ENCODE measurements at places on chromosomes 3 and 15. TPM values are rescaled to one million over a fixed set of nuclear protein-coding genes. Genes with fewer than 3 reads are reported as not detected.
A peak's percentile ranks its signal among the peaks of the same experiment; 100 is the strongest.

The MCTP2 gene
- 9.3 TPM for total RNA-seq

The GPR149 gene
- total RNA-seq: not detected

DNA sequence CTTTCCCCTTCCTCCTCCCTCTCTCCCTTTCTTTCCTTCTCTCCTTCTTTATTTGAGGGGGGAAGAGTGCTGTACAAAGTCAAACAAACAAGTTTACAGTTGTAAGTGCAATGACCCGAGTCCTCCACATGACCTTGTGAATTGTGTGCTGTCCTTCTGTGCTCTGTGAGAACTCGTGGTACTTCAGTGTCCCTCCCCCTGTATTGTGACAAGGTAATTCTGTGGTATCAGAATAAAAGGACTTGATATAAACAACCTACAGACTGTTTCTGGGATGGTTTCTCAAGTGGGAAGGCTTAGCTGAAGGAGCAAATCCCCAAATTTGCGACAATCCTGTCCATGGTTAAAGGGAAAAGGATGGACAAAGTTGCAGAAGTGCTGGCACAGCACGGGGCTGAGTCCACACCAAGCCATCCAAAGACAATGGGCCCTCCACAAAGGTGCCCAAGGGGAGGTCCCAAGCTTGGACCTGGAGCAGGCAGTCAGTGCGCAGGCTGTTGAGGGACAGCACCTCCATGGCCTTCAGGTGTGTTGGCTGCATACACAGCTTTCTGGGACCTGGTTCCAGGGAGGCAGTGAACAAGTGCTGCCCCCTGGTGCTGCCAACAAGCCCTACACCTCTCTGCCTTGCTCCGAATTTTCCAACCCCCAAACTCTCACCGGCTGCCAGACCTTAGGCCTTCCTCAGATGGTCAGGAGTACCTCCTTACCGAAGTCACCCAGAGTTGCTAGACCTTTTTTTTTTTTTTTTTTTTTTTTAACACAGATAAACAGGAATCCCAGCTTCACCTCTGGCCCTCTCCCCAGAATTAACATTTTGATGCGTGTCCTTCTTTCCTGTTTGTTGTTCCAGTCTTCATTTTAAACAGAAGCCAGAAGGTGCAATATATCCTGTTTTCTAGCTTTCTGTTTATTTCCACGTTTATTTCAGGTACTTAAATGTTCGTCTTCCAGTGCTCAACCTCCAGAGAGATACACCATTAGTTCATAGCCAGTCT lies 2.6 kb upstream of the APEH start:
- peaks cover 14% of the 10 kb centered on the region for H3K4me1 ChIP-seq
- DNase-seq: peak; percentile 53
- H3K27me3 ChIP-seq: no peaks in the 10 kb centered on the region
- no peak overlapping the region for H3K27ac ChIP-seq
- peaks cover 8% of the 10 kb centered on the region for H3K36me3 ChIP-seq
- H3K4me3 ChIP-seq: no peak overlapping the region

GRCh38 chr3:87088993-87089841 lies 98.3 kb upstream of the VGLL3 start:
- H3K27me3 ChIP-seq: no peaks in the 10 kb centered on the region
- no peaks in the 10 kb centered on the region for H3K4me1 ChIP-seq
- peak overlapping the region; percentile 61 for H3K27ac ChIP-seq
- no peaks in the 10 kb centered on the region for H3K36me3 ChIP-seq
- H3K4me3 ChIP-seq: peak overlapping the region; percentile 67

DNA sequence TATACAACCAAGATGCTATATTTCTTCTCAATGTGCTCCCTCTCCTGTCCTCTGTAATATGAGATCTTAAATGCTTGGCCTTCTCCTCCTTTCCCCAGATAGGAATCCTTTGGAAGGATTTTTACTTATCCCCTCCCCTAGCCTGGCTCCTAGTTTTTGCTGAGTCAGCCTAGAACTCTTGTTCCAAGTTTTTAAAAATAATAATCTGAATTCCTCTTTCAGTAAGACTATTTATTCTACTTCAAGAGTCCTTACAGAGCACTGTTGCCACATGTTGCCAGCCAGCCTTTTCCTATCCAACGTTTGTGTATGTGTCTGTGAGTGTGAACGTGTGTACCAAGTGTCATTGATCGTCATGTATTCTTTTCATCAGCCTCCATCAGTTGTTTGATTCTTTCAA lies 11.0 kb upstream of the KCNMB2 start:
- H3K4me1 ChIP-seq: no peaks in the 10 kb centered on the region
- H3K27me3 ChIP-seq: no peaks in the 10 kb centered on the region
- no peak overlapping the region for H3K4me3 ChIP-seq
- DNase-seq: no peak
- no peaks in the 10 kb centered on the region for H3K36me3 ChIP-seq
- no peak overlapping the region for H3K27ac ChIP-seq

The MOBP gene
- 0.05 TPM for total RNA-seq

The FBXW12 gene
- total RNA-seq: 0.05 TPM

The GABRR3 gene
- total RNA-seq: 0.05 TPM

DNA sequence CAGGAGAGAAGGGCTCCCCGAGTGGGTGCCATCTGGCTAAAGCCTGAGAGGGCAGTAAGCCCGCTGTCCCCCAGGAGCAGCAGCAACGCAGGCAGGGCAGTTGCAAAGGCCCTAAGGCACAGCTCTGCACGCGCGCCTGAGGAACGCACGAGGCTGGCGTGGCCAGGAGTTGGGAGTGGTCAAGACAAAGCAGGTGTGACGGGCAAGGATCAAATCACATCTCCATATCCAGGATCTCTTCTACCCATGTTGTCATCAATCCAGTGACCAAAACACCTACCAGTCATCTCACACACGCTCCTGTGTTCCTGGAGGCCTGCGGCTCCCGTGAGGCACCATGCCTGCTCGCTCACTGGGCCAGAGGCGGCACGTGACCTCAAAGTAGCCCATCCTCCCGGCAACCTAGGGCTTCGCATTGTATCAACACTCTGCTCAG lies 59.5 kb downstream of the ERC2 start:
- H3K4me1 ChIP-seq: no peaks in the 10 kb centered on the region
- H3K4me3 ChIP-seq: no peak overlapping the region
- no peak for DNase-seq
- no peaks in the 10 kb centered on the region for H3K36me3 ChIP-seq

- no peaks in the 10 kb centered on the region for H3K27me3 ChIP-seq
- no peaks in the 10 kb centered on the region for H3K4me1 ChIP-seq
- peaks cover 39% of the 10 kb centered on the region for H3K36me3 ChIP-seq
- H3K4me3 ChIP-seq: no peak overlapping the region
- no peak for DNase-seq
- H3K27ac ChIP-seq: no peak overlapping the region
These were observed 11.5 kb upstream of the PRKAR2A start for GRCh38 chr3:48859206-48859605.

The SATB1 gene
- 459 TPM for total RNA-seq

The TM4SF18 gene
- 3.2 TPM for total RNA-seq

The SERPINI2 gene
- 0.19 TPM for total RNA-seq

All from thymus (tissue), 14 donors.